Liver (tissue), 10 donors: ENCODE measurements at places on chromosomes 5 and 9. TPM values are rescaled to one million over a fixed set of nuclear protein-coding genes. Genes with fewer than 3 reads are reported as not detected.

Gene PGM5
- total RNA-seq, result 8.5 TPM

- DNase-seq, result no peak
Observed at GRCh38 chr9:33143241-33143661, 23.9 kb downstream of the B4GALT1 start.

DNA sequence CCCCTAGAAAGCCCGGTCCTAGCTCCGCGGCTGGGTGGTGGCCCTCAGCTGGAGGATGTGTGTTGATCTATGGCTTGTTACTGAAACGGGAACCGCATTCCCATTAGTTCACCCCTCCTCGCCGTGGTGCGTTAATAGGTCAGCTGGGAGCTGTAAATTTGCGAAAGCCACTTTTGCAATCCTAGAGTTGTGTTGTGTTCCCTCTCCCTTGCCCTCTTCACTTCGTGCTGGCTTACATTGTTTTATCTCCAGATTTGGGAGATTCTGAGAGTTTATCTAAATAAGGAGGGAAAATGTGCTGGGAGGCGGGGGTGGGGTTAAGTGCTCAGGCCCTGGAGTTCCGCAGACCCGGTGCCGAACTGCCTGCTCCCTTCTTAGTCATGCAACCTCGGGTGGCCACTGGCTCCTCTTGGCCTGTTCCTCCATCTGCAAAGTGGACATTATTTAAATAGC is 62.8 kb downstream of the HMCN2 start:
- no peak for DNase-seq

Gene NKD2
- total RNA-seq, result 1.3 TPM

DNA sequence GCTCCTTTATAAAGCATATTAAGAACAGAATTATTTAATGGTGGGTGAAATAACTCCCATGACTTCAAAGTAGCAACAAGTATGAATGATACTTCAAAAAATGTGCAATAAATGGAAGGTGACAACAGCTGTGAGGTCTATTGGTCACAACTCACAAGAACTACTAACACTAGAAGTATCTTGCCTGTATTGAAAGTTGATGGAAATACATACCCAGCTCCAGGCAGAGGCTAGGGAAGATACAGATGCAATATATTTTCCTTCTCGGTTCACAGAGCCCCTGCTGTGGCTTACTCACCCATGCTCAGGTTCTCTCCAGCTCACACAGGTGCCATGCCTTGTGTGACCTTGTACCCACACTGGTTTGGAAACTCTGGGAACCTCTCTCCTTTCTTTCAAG is 133.8 kb downstream of the LIFR start:
- DNase-seq, result no peak

GRCh38 chr5:145699846-145700245 is 135.3 kb downstream of the PRELID2 start:
- DNase-seq, result no peak
